Diencephalon (tissue), 1 donor: ENCODE measurements at places on chromosomes 6 and 20. TPM values are rescaled to one million over a fixed set of nuclear protein-coding genes. Genes with fewer than 3 reads are reported as not detected.

Gene GPR6
- 12.2 TPM for total RNA-seq

Gene CDH4
- 21.9 TPM for total RNA-seq

Gene FARS2
- 31.1 TPM for total RNA-seq

Gene KCNK5
- not detected for total RNA-seq

Gene SAMD10
- total RNA-seq: 10.4 TPM
